ENCODE measurements at places on chromosomes 5 and 9.

DNA sequence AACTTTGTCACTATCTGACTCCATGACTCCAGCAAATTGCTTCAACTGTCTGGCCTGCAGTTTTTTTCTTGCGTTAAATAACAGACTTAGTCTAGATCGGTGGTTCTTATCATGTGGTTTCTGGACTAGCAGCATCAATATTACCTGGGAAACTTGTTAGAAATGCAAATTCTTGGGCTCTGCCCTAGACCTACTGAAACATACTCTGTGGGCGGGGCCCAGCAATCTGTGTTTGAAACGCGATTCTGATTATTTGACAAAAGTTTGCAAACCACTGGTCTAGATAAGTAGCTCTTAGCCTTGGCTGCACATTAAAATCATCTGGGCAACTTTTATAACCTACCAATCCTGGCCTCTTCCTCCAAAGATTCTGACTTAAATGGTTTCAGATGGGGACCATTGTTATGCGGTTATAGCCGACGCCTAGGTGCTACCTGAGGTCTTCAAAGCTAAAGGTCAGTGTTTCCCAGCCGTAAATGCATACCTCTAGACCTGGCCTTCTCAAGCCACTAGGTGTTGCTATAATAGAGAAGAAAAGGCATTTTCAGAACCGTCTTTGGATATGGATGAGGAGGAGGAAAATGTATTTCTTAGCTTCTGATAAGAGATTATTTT is 74.0 kb downstream of the C9orf85 start:
- DNase-seq, result no peak

DNA sequence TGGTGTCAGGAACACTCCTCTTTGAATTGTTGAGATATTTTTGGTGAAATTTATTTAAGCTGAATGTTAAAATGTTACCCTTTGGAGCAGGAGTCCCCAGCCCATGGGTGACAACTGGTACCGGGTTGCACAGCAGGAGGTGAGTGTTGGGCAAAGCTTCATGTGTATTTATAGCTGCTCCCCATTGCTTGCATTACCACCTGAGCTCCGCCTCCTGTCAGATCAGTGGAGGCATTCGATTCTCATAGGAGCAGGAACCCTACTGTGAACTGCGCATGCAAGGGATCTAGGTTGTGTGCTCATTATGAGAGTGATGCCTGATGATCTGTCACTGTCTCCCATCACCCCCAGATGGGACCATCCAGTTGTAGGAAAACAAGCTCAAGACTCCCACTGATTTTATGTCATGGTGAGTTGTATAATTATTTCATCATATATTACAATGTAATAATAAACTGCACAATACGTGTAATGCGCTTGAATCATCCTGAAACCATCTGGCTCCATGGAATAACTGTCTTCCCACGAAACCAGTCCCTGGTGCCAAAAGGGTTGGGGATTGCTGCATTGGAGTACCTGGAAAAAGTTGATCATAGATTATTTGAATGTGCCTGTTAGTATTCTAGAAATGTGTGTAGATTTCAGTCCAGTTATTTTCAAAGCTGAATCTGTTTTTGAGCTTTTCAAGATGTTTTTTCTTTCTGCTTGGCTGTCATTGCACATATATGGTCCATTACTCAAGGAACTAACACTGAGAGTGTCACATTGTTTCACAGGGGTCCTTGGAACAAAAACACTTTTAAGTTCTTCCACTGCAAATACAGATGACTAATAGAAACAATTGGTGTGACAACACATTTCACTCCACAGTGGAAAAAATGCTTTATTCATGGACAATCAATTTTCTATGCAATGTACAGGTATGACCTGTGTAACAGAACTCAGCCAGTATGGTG is 104.6 kb upstream of the TNFAIP8 start:
- DNase-seq, result no peak

GRCh38 chr9:78821126-78821822 is 524.3 kb downstream of the PSAT1 start:
- peak; percentile 19 for DNase-seq

GRCh38 chr5:141313711-141314110 is 6.9 kb downstream of the TAF7 start:
- DNase-seq, result no peak

DNA sequence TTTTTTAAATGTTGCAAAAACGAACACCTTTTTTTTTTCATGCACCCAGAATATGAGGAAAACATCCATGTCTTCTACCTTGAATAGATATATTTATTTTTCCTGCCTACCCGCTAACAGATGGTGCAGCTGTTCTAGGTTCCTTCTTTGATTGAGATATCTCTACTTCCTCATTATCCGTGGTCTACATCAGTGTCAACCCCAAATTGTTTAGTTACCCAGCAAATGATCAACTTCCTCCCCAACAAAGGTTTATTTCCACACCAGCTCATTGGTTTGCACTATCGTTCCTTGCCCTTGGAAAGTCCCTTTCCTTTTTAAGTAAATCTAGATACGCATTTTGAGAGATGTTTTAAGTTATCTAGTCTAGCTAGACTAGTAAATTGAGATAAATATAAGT is 166.4 kb downstream of the PRR16 start:
- no peak for DNase-seq

- no peak for DNase-seq
Observed at GRCh38 chr9:69548681-69549080, 123.5 kb downstream of the APBA1 start.

All from CD4-positive, alpha-beta T cell treated with Interleukin-12 subunit alpha and Interleukin-12 subunit beta, for 1 hour (primary cell).